Activated naive CD4-positive, alpha-beta T cell treated with anti-CD3 and anti-CD28 coated beads, Interleukin-2, amount 50 U/mL, for 72 hours (primary cell): ENCODE measurements at places on chromosomes 1 and 21. TPM values are rescaled to one million over a fixed set of nuclear protein-coding genes. Genes with fewer than 3 reads are reported as not detected.
A peak's percentile ranks its signal among the peaks of the same experiment; 100 is the strongest.

DNA sequence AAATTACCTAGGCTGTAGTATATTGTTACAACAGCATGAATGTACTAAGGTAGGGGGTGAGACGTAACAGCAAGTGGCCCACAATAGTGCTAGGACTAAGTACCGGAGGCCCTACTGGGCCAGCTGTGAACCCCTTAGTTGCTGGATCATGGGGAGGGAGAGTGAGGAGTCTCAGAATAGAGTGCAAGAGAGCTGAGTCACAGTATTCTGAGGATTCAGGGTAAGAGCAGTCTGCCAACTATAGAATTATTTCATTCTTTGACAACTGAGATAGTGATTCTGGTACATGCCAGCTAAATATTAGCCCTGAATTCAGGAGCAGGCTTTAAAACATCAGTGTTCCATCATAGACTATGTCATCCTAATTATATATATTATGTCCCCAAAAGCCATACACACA is 218.7 kb downstream of the TM2D1 start:
- DNase-seq, result no peak

DNA sequence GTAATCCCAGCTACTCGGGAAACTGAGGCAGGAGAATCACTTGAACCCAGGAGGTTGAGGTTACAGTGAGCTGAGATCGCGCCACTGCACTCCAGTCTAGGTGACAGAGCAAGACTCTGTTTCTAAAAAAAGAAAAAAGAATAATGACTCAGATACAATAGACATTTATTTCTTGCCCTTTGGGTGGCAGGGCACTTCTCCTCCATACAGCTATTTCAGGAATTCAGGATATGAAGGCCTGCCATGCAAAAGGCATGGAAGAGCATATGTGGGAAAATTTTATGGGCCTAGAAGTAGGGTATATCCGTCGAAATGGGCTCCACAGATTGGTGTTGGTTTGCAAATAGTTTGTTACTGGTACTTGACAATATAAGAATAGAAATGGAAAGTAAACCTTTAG is 20.2 kb upstream of the POGZ start:
- no peak for DNase-seq

DNA sequence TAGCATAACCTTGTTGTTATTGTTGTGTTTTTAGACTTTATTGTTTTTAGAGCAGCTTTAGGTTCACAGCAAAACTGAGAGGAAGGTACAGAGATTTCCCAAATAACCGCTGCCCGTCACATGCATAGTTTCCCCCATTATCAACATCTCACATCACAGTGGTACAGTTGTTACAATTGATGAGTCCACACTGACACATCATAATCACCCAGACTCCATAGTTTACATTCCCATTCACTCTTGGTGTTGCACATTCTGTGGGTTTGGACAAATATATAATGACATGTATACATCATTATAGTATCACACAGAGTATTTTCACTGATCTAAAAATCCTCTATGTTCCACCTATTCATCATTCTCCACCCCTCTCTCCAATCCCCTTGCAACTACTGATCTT is 25.9 kb upstream of the TOR3A start:
- no peak for DNase-seq

DNA sequence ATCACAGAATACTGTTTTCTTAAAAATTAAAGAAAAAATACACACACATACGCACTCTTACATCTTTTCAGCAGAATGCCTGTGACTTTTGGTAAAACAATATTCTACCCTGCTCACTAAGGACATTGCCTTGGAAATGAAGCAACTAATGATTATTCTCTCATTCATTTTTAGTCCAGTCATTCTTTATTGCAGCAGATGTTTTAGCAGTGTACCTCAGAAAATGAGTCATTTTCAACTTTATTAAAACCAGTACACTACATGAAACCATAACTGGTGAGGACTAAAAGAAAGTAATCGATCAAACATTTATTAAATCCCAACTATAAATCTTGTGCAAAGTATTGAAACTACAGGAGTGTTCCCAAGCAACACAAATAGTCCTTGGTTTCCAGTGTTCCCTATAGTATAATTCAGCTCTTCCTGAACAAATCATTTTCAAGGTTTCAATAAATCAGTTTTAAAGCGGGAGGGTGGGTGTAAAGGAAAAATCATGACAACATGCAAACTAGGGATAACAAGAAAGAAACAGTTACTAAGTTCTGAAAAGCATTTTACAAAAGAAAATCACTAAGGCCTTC is 114.2 kb downstream of the ADGRL4 start:
- no peak for DNase-seq

- DNase-seq, result no peak
Observed at GRCh38 chr1:225378880-225379279, 49.0 kb downstream of the LBR start.

GRCh38 chr21:34707876-34708325 is 39.1 kb downstream of the CLIC6 start:
- DNase-seq, result peak; percentile 61

DNA sequence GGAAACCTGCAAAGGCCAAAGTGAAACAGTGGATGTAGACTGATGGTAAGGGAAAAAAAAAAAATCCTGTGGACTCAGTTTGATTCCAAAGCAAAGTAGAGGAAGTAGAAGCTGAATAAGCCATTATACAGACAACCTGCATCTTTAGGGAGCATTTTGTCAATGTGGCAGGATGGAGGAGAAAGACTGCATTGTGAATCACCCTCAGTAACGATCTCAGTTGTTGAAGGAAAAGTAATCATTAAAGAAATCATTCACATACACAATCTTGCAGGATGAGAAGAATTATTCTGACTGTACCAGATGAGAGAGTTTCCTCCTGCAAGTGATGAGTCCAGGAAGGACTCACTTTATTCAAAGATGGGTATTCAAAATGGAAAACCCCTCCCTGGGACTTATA is 45.1 kb upstream of the TRIM67 start:
- DNase-seq, result no peak

DNA sequence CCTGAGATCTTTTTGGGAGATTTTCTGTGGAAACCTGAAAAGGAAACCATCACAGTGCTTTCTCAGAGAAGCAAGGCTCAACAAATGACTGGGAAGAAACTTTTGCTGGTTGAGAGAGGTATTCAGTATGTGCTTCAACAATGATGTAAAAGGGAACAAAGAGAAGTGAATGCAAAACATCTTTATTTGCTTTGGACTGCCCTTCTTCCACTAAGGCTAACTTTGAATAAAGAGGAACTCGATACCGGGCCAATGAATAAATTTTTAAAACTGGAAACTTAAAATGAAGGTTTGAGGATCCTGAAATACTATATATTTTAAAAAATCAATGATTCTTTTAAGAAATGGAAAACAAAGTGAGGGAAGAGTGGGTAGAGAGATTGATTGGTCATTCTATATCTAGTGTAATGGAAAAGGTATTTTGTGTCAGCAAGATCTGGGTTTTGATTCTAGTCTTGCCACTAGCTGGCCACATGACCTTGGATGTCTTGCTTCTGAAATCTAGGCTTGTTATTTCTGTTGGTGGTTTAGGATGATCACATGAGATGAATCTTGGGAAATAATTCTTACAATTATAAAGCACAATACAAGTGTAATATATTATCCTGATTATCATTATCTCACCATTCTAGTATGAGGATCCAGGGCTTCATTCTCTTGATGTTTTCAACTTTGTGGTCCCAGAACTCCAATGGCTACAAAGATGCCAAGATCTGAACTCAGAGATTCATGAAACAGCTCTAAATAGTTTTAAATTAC is 34.6 kb upstream of the APOBEC4 start:
- no peak for DNase-seq

- DNase-seq, result no peak
Observed at GRCh38 chr21:26982767-26983166, 15.9 kb upstream of the ADAMTS5 start.

- no peak for DNase-seq
Observed at GRCh38 chr1:178819123-178819522, 51.8 kb downstream of the ANGPTL1 start.

DNA sequence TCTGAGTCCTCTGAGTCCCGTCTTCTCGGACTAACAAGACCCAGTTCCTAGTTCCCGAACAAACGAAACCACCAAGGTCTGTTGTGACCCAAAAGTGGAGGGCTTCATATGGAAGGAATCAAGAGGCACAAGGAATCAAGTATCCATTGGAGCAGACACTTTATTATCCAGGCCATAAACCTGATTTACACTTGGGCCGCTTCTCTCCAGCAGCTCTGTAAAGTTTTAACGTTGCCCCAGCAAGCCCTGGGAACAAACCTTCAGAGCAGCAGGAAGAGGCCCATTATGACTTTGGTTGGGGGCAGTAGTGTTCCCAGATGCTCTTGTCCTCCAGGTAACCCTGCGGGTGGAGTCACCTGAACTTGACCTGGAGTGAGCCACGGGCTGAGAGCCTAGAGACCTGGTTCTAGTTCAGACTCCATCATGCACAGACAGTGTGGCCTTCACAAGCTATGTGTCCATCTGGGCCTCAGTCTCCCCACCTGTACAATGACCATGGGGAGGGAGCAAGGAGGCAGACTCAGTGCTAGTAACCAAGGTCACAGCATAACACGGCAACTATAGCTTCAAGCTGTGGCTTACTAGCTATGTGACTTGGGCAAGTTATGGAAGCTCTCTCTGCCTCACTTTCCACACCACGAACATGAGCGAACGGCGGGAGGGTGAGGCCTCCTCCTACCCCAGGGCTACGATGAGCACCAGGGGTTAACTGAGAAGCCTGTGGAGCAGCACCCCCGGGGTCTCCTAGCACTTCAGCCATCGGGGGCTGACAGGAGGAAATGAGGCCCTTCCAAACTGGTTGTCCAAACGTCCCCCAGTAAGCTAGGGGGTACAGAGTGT is 95.7 kb downstream of the GLIS1 start:
- DNase-seq, result peak; percentile 30

- DNase-seq, result peak; percentile 81
Observed at GRCh38 chr1:151993734-151994496, at the start of gene S100A10. TSS of gene S100A10 (minus strand) at chr1:151993859. CDS start at chr1:151986230, 7,629 bp downstream.

- DNase-seq, result no peak
Observed at GRCh38 chr1:161082996-161083747, 6.2 kb downstream of the NECTIN4 start.

RGS1 gene
- total RNA-seq, result 9.0 TPM

HES3 gene
- total RNA-seq, result not detected

MACF1 gene
- 355 TPM for total RNA-seq

ZNF683 gene
- not detected for total RNA-seq

MCOLN2 gene
- 37.3 TPM for total RNA-seq

LDLRAD1 gene
- not detected for total RNA-seq
